ENCODE measurements at places on chromosomes 11 and 22.
A peak's percentile ranks its signal among the peaks of the same experiment; 100 is the strongest.

GRCh38 chr11:96964661-96965060 is 574.8 kb downstream of the JRKL start:
- DNase-seq = no peak

DNA sequence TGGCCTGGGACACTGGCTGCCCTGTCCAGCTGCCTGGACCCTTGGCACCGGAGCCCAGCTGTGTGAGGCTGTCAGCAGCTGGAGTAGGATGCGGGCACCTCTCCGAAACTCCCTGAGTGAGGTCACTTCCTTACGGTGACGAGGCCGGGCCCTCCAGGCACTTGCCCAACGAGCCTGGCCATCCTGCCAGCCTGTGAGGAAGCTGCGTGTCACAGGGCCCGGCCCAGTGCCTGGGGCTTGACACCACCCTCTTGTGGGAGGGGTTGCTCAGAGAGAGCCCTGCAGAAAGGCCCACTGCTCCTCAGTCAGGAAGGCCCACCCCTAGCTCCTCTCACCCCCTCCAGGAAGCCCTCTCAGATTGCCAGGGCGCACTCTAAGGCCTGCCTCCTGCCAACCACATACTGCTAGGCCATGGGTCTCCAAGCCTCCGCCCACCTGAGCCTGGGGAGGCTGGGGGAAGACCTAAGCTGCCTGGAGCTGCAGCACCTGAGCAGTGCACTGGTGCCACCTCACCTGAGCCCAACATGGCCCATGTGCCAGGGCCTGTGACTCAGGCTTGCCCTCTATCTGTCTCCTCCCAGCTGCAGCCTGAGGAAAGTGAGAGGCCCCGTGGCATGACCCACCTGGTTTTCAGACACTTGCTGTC is 4.3 kb upstream of the PHLDA2 start:
- no peak for DNase-seq

GRCh38 chr11:127037001-127037400 is 36.4 kb upstream of the KIRREL3 start:
- no peak for DNase-seq

DNA sequence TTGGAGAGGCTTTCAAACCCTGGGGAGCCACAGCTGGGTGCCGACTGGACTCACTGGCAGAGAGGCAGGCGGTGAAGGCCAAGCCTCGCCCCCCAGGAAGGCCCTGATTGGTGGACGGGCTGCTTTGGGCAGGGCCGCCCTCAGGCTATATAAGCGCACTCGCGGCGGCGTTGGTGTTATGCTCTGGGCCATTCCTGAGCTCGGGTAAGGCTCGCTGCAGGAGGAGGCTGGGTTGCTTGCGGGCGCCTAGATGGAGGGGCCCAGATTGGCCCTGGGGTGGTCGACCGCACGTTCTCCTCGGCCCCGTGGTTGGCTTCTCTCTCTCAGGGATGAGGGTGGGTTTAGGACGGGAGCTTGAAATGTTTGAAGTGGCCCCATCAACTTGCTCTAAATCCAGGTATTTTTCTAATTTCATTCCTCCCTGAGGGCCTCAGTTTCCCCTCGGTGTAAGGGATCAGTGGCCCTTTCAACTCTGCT is at the start of gene SPDYC:
SPDYC (plus strand) TSS at position 176 of the 477 bp plus-strand sequence. CDS start 1,125 bp downstream, outside the sequence.
- no peak for DNase-seq

DNA sequence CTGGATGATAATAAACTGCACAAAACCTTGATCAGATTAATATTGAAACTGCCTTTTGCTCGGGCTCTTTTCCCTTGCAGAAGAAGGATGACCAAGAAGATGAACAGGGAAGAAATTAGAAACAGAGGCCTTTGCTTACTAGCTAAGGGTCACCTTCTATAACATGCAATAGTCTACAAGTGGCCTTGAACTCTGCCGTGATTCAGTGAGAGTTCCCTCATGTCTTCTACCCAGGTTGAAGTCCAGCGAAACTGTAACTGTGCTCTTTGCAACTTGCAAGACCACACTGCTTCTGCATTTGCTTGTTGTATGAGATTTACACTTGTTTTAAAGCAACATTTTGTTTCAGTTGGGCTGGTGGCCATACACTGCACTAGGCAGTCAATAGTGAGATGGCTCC is 108.4 kb downstream of the IGLL1 start:
- no peak for DNase-seq

- no peak for DNase-seq
These were observed 29.1 kb downstream of the LIMK2 start for GRCh38 chr22:31241200-31241599.

- DNase-seq = no peak
These were observed 21.9 kb downstream of the IGHMBP2 start for GRCh38 chr11:68925611-68926010.

DNA sequence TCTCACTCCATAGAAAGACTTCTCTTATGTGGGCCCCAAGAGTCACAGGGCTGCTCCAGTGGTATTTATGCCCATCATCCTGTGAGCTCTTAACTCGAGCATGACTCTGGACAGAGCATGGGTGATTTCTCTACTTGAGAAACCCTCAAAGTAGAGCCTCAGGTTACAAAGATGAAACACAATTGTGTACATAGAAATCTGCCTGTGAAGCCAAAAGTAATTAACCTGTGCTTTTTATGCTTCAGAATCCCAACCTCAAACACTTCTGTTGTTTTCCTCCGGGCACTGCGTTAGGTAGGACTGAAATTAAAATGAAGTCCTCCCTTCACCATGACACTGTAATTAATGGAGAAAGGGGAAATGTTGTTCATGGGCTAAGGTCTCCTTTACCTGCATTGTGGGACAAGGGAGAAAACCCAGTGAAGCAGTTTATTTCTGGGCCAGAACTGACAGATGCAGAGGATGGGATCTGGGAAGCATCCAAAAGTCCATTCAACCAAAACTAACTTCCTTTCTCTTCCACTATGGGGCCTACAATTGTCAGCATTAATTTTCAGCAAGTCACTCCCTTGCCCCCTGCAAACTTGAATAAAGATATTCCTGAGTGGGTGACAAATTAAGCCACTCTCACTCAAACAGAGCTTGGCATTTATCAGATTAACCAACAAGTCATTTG is 24.1 kb upstream of the POU2AF1 start:
- no peak for DNase-seq

DNA sequence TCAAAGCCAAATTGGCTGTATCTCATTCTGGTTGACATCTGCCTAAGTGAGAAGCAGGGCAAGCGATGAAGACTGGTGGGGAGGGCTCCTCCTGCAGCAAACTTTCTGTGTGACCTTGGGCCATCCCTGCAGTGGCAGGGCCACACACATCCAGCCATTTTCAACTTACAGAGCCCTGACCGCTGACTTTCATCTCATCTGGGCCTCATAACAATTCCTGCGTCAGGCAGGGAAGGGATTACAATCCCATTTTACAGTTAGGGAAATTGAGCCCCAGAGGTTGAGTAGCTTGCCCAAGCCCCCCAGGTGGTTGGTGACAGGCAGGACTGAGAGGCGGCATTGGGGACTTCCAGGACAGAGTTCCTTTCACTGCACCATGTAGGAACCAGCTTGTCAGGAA is 21.9 kb downstream of the TPBGL start:
- DNase-seq = no peak

DNA sequence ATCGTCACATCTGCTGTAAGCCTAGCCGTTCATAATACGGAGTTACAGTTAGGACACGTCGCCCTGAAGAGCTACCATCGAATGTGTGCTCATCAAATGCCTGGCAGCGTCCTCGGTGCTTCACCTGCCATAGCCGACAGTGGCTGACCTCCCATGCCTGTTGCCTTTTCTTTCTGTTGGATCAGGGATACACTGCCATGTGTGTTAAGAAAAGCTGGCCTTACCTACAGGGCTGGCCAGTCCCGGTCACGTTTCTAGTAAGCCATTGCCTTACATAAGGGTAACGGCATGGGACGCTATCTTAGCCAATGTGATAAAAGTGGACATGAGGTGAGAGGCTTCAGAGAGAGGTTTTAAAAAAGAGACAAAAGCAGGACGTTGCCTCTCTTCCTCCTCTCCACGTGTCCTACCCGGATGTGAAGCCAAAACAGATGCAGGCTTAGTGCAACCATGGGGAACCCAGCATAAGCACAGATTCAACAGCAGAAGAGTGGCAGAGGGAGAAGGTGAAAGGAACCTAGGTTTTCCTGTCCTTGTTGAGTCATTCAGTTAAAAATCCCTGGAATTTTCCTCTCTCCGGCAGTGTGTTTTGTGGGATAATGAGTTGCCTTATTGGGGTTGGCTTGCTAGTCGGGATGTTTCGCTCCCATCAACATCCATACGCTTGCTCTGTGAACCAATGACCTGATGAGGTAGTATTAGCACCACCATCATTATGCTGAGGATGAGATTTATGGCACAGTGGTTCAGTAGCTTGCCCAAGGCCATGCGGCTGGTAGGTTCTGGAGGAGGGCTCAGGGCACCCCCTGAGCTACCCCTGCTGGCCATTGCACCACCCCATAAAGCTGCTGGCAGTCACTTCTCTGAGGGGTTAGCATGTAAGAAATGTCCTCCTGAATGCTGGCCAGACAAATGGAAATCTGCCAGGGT is 67.4 kb upstream of the B3GAT1 start:
- DNase-seq = no peak

DNA sequence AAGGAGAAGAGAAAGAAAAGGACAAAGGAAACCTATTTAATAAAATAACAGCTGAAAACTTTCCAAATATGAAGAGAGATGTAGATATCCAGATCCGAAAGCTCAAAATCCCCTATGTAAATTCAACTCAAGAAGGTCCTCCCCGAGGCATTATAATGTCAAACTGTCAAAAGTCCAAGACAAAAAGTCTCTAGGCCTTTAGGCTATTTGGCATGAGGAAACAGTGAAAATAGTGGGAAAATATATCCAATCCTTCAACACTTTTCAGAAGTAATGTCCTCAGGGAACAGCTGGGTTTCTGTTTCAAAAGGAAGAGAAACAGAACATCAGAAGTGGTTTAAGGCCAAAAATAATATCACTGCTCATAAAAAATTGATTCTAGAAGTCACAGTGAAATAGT is 1.9 kb upstream of the OR52E4 start:
- no peak for DNase-seq

GRCh38 chr11:117559698-117560097 is 232.0 kb downstream of the CEP164 start:
- DNase-seq = no peak

- DNase-seq = no peak
These were observed 23.1 kb downstream of the TANGO2 start for GRCh38 chr22:20043997-20044342.

GRCh38 chr11:41921746-41922390 is 462.4 kb upstream of the LRRC4C start:
- DNase-seq = no peak

GRCh38 chr22:23716811-23717801 is 26.3 kb downstream of the RGL4 start:
- DNase-seq = peak; percentile 90

GRCh38 chr11:97815667-97816066 is 1205.1 kb upstream of the CNTN5 start:
- DNase-seq = no peak

DNA sequence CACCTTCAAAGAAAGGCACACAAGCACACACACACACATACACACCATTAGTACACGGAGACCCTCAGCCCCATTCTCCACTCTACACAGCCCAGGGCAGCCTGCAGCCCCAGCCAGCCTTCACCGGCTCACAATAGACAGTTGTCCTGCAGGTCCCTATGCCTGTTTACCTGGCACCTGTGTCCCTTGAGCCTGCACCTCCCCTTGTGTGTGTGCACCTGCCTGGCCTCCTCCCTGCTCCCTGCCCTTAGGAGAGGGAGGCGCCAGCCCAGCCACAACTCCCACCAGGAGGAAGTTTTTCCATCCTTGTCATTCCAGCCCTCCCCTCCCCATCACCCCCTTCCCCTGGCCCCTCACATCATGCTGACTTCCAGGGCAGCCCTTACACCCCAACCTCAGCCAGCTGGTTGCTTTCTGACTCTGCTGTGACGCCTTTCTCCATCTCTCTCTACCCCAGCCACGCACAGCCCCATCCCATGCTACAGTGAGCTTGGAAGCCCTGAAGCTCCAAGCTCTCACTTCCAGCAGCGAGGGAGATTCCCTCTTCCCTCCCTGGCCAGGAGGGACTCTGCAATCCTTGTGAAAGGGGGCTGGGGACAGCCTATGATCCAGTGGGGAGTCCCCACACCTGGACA is 4.4 kb downstream of the AHNAK start:
- no peak for DNase-seq

DNA sequence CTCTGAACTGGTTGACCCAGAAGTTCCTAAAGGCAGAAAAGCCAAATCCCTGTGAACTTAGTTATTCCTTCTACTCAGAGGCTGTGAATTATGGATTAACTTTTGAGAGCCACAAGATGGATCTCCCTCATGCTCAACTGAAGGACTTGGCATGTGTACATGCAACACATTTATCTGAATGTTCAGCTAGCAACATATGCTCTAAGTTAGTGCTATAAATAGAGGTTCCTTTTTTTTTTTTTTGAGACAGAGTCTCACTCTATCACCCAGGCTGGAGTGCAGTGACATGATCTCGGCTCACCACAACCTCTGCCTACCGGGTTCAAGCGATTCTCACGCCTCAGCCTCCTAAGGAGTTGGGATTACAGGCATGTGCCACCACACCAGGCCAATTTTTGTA is 40.1 kb downstream of the EIF4ENIF1 start:
- no peak for DNase-seq

DNA sequence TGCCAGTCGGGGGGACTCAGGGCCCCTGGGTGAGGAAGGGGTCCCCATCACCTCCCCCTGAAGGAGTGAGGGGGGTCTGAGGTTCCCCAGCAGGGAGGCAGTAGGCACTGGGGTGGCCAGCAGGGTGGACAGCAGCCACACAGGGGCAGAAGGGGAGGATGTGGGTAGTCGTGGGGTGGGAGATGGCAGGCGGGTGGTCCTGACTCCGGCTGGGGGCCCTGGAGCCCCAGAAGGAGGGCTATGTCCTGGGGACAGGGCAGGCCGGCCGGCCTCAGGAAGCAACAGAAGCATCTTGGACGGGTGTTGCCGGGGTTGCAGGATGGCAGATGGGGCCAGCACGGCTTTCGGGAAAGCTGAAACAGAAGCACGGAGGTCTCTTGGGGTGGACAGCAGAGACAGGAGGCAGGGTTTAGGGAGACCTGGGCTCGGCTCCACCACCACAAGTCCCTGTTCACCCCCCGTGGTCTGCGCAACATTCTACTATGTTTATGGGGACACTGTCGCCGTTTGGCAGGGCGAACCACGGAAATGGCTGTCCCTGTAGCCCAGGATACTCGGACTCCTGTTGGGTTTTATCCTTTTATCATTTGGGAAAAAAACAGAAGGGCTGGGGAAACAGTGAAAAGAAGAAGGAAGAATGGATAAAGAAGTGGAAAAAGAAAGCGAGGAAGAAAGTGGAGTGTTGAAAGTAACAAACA is 14.1 kb downstream of the VWCE start:
- DNase-seq = no peak

DNA sequence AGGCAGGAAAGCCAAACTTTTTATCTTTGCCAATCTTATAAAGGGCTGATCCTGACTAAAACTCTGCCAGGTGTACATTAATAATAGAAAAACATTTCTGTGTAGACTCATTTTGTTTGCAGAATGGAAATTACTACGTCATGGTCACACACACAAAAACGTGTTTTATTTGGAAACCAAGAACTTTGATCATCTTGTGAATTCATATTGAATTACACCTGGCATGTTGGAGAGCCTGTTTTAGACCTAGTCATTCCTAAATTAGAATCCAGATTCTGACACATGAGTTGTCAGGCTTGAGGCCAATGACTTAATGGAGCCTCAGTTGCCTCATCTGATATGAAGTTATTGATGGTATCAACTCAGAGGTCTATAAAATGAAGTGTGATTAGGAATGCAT is 235.6 kb upstream of the TENM4 start:
- DNase-seq = no peak

GRCh38 chr22:49011769-49012648 is 815.7 kb downstream of the BRD1 start:
- peak; percentile 17 for DNase-seq
